ENCODE measurements at places on chromosomes 11 and 22.

GRCh38 chr11:96815236-96815635, 425.4 kb downstream of the JRKL start:
- no peak for DNase-seq

- DNase-seq = no peak
Measured at GRCh38 chr22:21942407-21943343, 10.0 kb downstream of the PPM1F start.

DNA sequence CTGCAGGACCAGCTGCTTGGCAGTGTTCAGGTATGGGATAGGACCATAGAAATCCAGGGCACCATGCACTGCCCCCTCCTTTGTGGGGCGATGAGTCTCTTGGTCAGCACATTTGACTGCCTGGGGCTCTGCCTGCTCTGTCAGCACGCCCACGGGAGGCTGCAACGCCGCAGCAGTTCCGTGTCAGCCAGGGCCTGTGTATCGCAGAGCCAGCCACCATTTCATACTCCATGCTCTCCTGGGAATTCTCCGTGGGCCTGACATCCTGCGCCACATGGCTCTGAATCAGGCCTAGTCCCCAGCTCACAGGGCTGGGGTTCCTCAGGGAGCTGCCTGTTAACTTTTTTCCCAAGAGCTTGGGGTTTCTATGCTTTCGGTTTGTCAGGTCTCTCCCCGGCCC, 16.9 kb upstream of the RELT start:
- no peak for DNase-seq

- no peak for DNase-seq
Measured at GRCh38 chr22:31230871-31231621, 18.9 kb downstream of the LIMK2 start.

GRCh38 chr22:17785185-17786184, 11.2 kb upstream of the BID start:
- no peak for DNase-seq

DNA sequence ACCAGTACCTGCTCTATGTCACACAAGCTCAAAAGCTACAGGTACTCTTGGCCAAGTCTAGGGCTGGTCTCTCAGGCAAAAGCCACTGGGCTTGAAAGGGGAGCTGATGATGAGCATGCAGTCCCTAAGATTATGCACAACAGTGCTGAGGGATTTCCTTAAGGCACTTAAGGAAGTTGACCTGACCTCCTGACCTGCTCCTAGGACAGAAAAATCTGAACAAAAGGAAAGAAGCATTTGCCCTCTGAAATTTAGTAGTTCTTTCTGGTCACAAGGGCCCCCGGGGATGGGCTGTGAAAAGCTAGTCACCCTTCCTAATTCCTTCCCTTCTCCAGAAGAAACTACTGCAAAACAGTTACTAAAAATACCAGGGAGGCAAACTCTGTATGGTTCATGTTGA, 83.6 kb upstream of the PHOX2A start:
- DNase-seq = no peak

Measured in NCI-H748 treated with DMSO at 0.1 percent for 48 hours (cell line).